Neural progenitor cell (in vitro differentiated cells): ENCODE measurements at places on chromosomes 5 and 9.

GRCh38 chr5:60332244-60333004 is 367.5 kb downstream of the DEPDC1B start:
- DNase-seq: no peak

DNA sequence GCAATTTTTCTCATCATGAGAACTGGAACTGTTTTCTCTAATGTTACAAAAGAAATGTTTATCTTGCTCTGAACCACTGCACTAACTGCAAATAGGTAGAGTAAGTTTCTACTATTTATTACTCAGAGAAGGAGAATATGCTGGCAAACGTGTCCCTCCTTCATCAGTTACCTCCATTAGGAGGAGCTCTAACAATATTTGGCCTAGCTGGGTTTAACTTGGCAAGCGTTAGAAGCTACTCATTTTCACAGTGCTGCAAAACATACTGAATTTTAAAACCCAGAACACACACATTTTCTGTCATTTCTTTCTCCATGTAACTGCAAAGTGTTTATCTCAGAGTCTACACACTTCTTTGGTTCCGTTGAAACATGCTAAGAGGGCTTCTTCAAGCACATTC is 101.0 kb upstream of the GABRG2 start:
- DNase-seq: peak; percentile 43

- no peak for DNase-seq
Measured at GRCh38 chr9:31623511-31623910, 760.9 kb upstream of the ACO1 start.

DNA sequence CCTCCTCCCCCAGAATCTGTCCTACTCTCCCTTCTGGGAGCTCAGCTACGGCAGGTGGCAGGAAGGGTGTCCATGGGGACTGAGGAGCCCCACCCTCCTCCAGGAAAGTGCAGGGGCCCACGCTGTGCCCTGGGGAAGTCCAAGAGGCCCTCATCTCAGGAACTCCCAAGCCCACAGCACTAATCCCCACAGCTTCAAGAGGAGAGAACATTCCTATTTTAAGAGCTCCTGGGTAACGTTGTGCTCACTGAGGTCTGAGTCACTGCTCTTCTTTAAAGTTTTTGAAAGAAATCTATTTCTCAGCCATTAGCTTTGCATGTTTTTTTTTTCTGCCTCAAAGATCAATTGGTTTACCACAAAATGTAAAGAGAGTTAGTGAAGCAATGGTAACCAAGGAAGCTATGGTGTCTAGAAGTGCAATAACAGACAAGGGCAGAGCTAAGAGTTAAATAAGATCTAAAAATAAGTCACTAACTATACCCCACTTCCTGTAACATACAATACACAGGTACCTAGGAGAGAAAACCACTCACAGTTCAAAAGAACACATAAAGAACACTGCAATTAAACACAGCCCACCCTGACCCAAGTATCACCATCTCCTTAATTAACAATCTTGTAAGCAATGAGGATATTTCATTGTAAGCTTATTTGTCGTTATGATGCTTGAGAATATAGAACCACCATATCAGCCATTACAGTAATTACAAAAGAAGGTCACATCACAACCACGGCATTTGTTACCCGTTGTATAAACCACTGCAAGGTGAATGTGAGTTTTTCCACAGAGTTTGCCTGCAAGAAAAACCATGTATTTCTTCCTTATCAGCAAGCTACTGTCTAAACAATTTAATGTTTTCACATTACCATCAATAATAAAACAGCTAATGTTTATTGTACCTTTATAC is 382.3 kb upstream of the SLC30A5 start:
- DNase-seq: no peak

- peak; percentile 31 for DNase-seq
Measured at GRCh38 chr9:75134495-75134894, 46.2 kb downstream of the OSTF1 start.

GRCh38 chr9:6645355-6646292 is at the start of gene GLDC:
TSS of gene GLDC (minus strand) at chr9:6645729. CDS start at chr9:6645499, 230 bp downstream.
- DNase-seq: peak; percentile 96

- peak; percentile 90 for DNase-seq
Measured at GRCh38 chr5:158135682-158136179, 276.8 kb upstream of the CLINT1 start.

GRCh38 chr5:12672141-12672540 is 767.9 kb upstream of the CTNND2 start:
- no peak for DNase-seq

- peak; percentile 88 for DNase-seq
Measured at GRCh38 chr9:107472581-107473340, 16.8 kb downstream of the KLF4 start.
